ENCODE measurements at places on chromosomes 13 and 19. TPM values are rescaled to one million over a fixed set of nuclear protein-coding genes. Genes with fewer than 3 reads are reported as not detected.

Gene CLIP3
- total RNA-seq, result 15.2 TPM

DNA sequence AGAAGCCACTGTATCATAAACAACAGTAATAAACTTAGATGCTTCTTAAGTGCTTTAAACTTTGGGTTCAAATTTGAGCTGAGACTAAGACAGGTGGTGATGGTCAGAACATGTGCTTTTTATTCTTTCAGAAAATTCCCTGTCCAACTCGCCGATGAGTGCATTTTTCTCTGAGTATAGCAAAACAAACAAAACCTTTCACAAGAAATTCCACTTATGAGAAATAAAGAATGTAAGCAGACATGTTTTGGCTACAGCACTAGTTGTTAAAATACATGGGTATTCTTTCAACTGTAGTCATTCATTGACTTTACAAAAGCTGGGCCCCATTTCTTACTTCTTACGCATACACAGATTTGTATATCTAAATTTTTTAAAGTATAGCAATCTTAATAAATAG, 125.6 kb downstream of the SPRY2 start:
- peak; percentile 48 for DNase-seq

- DNase-seq, result no peak
These were observed 511.3 kb downstream of the MYO16 start for GRCh38 chr13:109140479-109141349.

DNA sequence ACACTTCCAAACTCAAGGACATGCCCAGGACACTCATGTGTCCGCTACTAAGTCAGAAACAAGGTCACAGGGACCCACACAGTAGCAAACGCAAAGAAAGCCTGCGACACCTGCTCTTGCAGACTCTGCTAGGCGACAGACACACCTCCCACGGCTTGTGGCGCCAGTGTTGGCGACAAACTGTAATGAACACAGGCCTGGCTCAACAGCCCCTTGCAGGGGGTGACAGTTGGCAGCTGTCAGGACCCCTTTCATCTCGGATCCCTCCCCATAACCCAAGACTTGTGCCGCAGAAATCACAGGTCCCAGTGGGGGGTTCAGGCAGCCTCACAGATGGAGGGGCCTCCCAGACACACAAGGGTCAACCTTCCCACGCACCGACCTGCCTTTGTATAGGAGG, 364 bp downstream of the CKM start:
- no peak for DNase-seq

All from renal cortical epithelial cell (primary cell).